ENCODE measurements at places on chromosomes 6 and 20.

GRCh38 chr20:58795923-58796245 is 54.8 kb downstream of the GNAS-AS1 start:
- DNase-seq = no peak

DNA sequence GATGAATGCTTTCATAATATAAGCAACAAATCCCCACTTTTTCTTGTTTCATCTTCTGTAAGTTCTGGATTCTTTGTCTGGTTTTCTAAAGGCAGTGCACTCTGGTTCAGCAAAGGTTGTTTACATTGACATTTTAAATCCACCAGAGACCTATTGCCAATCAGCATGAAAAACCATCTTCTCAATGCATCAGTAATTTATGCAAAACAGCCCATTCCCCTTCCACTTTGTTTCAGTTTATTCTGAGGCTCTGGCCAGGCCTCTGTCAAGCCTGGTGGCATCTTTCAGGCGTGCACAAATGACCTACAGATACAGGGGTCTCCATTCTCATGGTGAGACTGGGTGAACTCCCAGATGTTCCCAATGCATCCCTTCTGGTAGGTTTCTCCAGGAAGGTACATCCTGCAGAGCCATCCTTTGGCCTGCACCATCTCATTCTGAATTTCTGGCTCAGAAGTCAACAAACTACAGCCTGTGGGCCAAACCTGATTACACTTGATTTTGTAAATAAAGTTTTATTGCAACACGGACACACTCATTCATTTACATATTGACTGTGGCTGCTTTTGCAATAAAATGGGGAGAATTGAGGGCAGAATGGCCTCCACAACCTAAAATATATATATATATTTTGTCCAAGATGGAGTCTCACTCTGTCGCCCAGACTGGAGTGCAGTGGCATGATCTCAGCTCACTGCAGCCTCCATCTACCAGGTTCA is 405.4 kb downstream of the PREX1 start:
- DNase-seq = no peak

DNA sequence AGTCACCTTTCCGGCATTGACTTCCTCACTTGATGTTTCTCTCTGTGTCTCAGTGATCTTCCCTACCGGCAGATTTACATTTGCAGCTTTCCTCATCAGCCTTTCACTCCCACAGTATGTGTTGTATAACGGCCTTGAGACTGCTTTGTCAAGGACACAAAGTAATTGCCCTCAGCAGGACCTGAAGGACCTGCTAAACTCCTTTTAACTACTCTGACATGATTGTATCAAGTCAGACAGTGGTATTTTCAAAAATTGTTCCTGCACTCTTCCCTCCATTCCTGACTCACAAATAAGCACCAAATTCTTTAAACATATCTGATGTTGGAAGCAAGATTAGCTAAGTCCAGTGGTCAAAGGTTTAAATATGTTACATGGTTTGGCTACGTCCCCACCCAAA is 62.4 kb downstream of the PDE10A start:
- DNase-seq = no peak

GRCh38 chr20:17498641-17499040 is 32.5 kb downstream of the BFSP1 start:
- no peak for DNase-seq

DNA sequence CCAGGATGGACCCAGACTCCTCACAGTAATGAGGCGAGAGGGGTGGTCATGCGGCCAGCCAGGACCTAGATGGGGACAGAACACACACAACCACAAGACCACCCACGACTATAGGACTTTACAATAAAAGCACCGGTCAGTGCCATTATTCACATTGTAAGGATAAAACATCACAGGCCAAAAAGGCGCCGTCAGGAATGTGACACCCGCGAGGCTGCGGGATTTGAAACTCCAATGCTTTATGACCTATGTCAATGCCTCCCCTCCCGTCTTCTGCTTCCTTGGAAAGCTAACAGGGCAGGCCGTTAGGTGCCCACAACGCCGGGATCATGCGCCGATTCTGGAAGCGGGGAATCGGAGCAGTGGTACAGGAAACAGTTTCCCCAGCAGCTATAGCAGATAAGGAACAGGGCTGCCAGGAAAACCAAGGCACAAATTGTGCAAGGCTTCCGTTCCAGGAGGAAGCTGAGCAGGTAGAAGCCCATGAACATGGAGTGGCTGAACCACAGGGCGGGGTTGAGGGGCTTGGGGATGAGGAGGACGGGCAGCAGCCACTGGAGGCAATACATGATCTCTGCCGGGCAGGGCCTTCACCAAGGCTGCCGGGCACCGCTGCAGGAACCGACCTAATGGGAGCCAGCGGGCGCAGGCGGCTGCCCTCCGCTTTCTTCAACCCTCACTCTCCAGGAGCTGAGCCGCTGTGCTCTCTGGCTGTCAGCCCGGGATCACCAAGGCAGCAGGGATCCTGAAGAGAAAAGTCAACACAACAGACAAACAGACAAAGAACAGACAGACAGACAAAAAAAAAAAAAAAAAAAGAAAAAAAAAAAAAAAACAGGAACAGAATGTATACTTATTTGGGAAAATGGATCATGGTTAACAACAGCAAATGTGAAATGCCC is 2.2 kb upstream of the NNAT start:
- no peak for DNase-seq

DNA sequence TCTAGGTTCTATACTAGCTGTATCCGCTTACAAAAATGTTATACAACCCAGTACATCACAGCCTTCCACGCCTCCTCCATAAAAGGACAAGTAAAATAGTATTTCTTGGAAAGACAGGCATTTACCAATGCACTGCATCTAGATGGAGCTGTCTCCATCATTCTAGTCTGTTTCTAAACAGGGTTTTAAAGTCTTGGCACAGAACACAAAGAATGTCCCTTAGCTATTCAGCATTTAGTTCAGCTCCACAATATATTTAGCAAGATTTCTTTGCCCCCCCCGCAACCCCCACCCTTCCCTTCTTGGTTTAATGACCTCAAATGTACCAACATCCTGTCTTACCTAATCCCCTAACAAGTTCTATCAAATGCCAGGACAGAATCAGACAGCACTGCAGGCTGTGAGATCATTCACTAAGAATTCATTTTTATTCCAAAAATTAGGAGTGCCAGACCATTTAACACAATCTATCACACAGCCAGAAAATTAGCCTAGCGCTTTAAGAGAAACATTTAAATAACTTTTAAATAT is 198.6 kb downstream of the BACH2 start:
- no peak for DNase-seq

DNA sequence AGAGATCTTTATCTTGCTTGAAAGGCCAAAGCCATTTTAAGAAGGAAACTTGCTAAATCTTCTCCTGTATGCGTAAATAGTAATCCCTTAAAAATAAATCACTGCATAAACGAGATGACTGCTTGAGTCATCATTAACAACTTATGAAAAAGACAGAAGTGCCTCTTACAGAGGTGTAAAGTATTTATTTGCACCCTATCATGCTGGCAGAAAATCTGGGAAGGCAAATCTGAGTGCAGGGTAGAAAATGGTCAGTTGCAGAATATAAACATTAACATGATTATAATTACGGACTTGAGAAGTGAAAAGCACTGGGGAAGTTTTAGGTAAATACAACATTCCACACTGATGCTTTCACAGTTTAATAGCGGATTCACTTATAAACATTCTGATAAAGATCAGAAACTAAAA is 67.5 kb upstream of the FBXO30 start:
- no peak for DNase-seq

DNA sequence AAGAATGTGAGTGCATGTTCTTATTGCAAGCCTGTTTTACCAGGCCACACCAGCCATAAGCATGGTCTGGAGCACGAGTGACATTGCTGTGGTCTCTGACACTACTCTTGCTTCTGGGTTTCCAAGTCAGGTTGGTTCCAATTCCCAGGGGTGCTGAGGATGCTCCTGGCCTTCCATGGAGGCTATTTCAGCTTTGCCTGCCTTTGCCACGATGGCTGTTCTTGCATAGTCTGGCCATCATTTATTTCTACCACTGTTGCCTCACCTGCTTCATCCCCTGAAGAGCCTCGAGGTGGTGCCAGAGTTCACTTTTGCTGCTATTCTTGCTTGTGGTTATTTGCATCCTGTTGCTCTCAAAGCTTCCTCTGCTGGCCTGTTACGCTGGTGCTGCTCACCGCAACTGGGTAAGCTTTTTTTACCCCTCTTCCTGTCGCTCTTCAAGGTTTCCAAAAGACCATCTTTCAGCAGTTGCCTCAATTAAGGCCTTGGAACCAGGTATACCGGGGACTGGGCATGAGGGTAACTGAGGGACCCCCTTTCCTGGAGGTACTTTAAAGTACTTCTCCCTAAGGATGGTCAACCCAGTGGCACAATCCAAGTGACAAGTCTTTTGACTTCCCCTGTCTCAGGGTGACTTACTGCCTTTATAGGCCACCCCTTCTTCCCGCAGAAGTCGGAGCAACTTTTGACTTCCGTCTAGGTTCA is 64.5 kb downstream of the AKAP7 start:
- no peak for DNase-seq

DNA sequence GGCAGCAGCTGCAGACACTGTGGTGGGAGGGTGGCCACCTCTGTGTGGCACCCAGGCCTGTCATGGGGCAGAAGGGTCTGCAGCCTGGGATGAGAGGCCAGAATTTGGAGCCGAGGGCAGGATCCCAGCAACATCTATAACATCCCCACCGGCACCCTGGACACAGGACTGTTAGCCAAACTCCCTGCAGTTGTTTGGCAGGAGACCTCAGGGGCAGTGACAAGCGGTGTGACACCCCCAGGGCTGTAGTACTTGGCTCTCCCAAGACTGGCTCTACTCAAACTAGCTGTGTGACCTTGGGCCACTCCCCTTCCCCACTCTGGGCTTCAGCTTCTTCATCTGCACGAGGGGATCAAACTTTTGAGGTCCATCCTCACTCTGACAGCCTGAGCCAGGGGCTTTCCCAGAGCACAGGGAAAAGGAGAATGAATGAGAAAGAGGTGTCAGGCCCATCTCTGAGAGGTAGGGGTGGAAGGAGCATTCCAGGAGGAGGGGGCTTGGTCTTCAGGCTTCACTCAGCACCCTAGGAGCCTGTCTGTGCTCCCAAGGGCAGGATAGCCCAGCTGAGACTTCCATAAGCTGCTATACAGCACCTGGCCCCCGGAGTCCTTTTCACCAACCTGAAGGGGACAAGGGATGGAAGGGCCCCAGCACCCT is 64.0 kb downstream of the MDGA1 start:
- DNase-seq = no peak

GRCh38 chr6:138145402-138145801 is 16.3 kb upstream of the ARFGEF3 start:
- DNase-seq = no peak

- no peak for DNase-seq
Measured at GRCh38 chr20:57391439-57392301, 474 bp downstream of the RBM38 start.

DNA sequence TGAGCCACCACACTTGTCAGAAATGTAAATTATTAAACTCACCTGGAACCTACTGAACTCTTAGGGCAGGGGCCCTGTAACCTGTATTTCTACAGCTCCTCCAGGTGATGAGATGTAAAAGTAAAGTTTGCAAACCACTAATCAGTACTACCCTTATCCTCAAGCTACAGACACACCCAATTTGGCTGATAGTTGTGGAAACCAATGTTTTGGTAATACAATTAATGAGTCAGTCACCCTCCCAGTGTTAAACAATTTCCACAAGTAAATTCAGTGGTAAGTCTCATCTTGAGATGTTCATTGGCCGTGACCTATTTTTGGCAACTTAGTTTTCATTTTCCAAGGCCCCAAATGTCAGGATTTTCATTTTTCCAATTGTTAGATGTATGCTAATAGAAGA is 29.6 kb downstream of the GCNT2 start:
- DNase-seq = no peak

GRCh38 chr6:160084198-160084776 is 37.3 kb upstream of the SLC22A1 start:
- no peak for DNase-seq

GRCh38 chr6:157956171-157956730 is 25.4 kb upstream of the SYNJ2 start:
- no peak for DNase-seq

Data from stimulated activated CD8-positive, alpha-beta memory T cell treated with anti-CD3 and anti-CD28 coated beads, Interleukin-7, amount 100 ng/mL, for 24 hours (primary cell).